NCI-H69 (cell line): ENCODE measurements at places on chromosomes 5 and 9.

GRCh38 chr9:99299211-99300102 is 77.4 kb downstream of the SEC61B start:
- peak; percentile 43 for DNase-seq

- no peak for DNase-seq
These were observed 656.5 kb downstream of the BNC2 start for GRCh38 chr9:16213781-16214515.

- peak; percentile 29 for DNase-seq
These were observed 279.2 kb upstream of the ZNF462 start for GRCh38 chr9:106583751-106584150.

- DNase-seq: peak; percentile 54
These were observed 25.2 kb upstream of the FOCAD start for GRCh38 chr9:20658677-20659473.

- peak; percentile 18 for DNase-seq
These were observed 2003.6 kb upstream of the WWC1 start for GRCh38 chr5:166287866-166288265.
